ENCODE measurements at places on chromosomes 7 and 10. TPM values are rescaled to one million over a fixed set of nuclear protein-coding genes. Genes with fewer than 3 reads are reported as not detected.

- no peak for DNase-seq
Measured at GRCh38 chr7:116706668-116707126, 34.7 kb downstream of the MET start.

GRCh38 chr10:96389785-96390184, 31.0 kb upstream of the OPALIN start:
- DNase-seq: no peak

- DNase-seq: no peak
Measured at GRCh38 chr7:137879357-137880158, 32.8 kb upstream of the DGKI start.

DNA sequence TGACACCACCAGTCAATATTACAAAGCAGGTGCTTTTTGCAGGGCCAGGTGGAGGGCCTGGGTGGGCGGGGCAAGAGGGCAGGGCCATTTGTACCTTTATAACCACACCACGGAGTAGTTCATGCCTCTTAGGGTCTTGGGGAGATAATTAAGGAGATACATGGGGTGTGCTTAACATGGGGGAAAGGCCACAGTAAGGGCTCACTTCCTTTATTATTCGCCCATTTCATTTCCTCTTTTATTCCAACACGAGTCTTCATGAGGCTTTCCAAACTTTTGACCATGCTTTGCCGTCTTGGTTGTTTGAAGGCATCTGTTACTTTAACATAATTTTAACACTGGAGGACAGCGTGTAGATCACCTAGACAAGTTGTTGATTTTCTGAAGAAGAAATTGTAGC, 33.3 kb upstream of the LYZL2 start:
- DNase-seq: no peak

- no peak for DNase-seq
Measured at GRCh38 chr10:61890430-61890829, 11.1 kb upstream of the ARID5B start.

The TLX1 gene
- total RNA-seq: not detected

DNA sequence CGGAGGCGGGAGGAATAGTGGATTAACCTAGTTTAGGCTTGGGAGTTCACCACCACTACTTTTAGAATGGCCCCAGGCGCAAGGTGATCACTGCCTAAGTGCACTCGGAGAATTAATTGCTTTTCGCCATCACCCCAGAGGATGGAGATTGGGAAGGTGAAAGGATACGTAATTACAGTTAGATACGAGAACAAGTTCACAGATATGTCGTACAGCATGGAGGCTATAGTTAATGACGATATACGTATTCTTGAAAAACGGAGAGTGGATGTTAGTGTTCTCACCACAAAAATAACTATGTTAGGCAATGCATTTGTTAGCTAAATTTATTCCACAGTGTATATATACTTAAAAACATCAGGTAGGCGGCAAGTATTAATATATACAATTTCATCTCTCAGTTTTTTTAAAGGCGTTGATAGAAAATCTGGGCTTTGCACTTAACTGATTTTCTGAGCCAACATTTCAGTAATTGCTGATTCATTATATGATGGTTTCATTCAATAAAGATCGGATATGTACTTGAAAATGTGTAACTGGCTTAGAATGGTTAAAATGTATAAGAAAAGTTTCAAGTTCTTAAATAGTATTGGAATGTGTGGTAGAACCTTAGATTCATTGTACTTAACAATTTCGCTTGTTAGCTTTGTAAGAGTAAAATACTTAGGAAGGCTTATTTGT, 683 bp downstream of the CDC123 start:
- DNase-seq: no peak

The GSTO2 gene
- 1.0 TPM for total RNA-seq

DNA sequence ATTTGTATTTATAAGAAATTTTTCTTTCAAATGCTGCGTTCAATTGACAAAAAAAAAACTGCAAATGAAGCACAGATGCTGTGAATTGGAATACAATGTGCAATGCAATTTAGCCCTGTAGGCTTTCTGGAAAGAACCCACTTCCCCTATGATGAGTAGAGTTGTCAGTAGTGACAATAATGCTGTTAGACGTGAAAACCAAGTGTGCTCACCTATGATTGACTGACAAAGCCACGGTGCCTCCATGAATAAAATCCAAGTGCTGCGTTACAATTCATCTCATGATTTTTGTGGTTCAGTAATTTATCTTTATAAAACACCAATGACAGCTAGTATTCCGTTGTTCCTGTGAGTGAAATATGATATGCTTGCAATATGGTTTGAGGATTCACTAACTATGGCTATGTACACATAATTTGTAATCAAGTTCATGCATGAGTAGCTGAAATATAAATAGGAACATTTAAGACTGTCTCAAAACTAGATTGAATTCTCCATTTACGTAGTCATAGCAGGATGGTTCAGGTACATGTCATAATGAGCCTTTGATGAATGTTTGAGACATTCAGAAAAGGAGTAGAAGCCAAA, 1160.3 kb downstream of the CNTNAP2 start:
- no peak for DNase-seq

GRCh38 chr7:29102558-29103151, 43.7 kb downstream of the CPVL start:
- DNase-seq: peak; percentile 61

GRCh38 chr7:17038783-17039170, 157.0 kb upstream of the AGR3 start:
- no peak for DNase-seq

The PRRT4 gene
- 0.73 TPM for total RNA-seq

GRCh38 chr7:39035903-39036302, 58.2 kb downstream of the POU6F2 start:
- DNase-seq: no peak

DNA sequence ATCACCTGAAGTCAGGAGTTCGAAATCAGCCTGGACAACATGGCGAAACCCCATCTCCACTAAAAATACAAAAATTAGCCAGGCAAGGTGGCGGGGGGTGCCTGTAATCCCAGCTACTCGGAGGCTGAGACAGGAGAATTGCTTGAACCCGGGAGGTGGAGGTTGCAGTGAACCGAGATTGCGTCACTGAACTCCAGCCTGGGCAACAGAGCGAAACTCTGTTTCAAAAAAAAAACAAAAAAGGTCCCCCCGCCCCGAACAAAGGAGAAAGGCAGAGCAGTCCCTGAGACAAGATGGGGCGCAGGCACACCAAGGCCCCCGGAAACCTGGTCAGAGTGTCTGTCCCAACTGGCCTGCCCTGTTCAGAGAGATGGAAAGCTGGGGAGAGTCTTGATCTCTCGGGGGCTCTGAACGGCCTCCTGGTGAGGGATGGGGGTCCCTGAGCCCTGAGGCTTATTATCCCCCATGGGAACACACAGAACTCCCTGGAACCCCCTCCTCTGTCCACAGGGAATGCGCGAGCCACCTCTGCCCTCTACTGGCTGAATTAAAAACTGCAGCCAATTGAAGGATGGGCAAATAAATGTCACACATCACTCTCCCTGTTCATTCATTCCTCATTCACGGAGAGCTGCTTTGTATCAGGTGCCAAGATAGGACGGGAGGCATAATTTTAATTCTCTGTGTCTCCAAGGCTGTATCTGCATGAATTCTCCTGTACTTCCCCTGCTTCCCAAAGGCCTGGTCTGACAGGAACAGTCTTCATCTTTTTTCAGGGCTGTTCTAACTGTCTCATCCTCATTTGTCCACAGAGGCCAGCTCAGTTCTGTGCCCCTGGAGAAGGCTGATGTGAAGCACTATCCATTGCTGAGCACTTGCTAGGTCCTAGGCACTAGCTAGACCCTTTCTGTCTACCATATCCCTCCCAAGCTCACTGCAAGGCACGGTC, 28.9 kb downstream of the MAT1A start:
- DNase-seq: no peak

- DNase-seq: no peak
Measured at GRCh38 chr7:24898691-24899090, 81.3 kb downstream of the OSBPL3 start.

The CASTOR2 gene
- 21.6 TPM for total RNA-seq

GRCh38 chr10:107037192-107038122, 127.0 kb downstream of the SORCS1 start:
- no peak for DNase-seq

DNA sequence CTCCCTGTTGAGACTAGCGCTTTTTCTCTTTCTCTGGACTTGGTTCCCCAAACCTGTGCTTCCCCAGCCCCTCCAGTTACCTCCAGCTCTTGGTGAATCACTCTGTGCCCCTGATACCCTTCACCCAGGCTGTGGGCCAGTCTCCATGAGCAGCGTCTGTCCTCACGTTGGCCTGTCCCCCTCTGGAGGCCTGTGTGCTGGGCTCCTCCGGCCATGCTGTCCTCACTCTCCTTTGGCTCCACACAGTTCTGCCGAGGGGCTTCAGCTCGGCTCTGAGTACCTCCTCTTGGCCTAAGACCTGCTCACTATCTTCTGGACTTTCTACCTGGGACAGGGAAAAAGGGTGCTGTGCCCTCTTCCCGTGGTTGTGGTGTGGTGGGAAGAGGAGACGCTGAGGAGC, 140.2 kb upstream of the TNS3 start:
- DNase-seq: no peak

The CARD11 gene
- total RNA-seq: 0.28 TPM

The IRF5 gene
- total RNA-seq: 2.7 TPM

- peak; percentile 35 for DNase-seq
Measured at GRCh38 chr7:28005075-28005846, 175.3 kb downstream of the JAZF1 start.

All from heart right ventricle (tissue), 16 donors.